T-helper 1 cell (primary cell): ENCODE measurements at places on chromosomes 7 and 10.
A peak's percentile ranks its signal among the peaks of the same experiment; 100 is the strongest.

DNA sequence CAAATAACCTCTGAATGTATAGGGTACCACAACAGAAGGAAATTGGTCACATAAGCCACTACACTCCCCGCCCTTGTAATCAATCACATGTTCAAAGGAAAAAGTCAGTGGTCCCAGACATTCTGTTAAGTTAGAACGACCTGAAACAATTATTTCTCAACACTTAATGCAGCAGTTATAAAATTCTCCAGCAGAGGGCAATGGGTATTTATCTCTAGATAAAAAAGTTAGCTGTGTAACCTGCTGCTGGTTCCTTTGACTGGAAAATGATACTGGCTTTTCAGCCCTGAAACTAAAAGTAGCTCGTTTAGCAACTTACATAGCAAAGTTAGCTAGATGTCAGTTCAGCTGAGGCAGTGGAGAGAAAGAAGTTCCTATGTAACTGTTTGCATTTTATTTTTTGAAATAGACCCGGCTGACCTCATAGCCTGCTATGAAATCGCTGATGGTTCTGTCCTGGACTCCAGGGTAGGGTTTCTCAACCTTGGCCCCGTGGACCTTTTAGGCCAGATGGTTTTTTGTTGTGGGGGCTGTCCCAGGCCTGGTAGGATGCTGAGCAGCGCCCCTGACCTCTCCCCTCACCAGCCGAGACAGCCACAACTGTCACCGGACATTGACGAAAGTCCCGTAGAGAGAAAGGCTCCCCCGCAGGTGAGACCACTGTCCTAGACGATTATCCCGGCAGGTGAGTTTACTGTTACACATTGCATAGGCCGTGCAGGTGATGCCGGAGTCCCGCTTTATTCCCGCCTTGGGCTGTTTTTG, 40.2 kb upstream of the PROSER2 start:
- DNase-seq, result peak; percentile 51

GRCh38 chr7:149558149-149558861, 60.7 kb upstream of the ZNF746 start:
- DNase-seq, result no peak

GRCh38 chr10:130934293-130935127, 377.0 kb downstream of the TCERG1L start:
- DNase-seq, result no peak

GRCh38 chr7:105136221-105136620, 122.2 kb downstream of the KMT2E start:
- DNase-seq, result no peak

GRCh38 chr10:132361581-132362101, 29.6 kb downstream of the LRRC27 start:
- no peak for DNase-seq
